Neural progenitor cell (in vitro differentiated cells): ENCODE measurements at places on chromosomes 2 and 18.

GRCh38 chr2:100745604-100746003, 74.3 kb upstream of the NPAS2 start:
- no peak for DNase-seq

DNA sequence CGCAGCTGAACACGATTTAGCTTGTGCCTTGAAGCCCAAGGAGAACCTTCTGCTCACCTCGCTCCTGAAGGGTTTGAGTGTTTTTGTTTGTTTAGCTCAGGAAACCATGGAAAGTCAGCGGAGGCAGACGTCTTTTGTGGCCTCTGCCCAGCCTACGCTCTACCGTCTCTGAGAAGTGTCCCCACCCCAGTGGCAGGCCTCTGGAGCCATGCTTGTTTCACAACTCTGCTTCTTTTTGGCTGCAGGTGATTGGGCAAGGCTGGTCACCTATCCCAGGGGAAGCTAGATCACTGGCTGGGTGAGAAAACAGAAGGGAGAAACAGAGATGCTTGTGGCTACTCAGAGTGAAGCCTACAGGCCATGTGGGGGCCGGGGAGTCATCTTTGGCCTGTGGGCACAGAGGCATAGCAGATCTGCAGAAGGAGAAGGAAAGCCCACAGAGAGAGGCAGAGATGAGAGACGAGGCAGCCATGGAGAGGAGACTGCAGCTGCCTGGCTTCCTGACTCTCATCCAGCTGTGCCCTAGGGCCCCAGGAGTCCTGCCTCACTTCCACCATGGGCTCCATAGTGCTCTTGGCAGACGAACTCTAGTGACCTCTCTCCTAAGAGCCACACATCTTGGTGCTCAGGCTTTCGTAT, 50.1 kb downstream of the CIB4 start:
- no peak for DNase-seq

DNA sequence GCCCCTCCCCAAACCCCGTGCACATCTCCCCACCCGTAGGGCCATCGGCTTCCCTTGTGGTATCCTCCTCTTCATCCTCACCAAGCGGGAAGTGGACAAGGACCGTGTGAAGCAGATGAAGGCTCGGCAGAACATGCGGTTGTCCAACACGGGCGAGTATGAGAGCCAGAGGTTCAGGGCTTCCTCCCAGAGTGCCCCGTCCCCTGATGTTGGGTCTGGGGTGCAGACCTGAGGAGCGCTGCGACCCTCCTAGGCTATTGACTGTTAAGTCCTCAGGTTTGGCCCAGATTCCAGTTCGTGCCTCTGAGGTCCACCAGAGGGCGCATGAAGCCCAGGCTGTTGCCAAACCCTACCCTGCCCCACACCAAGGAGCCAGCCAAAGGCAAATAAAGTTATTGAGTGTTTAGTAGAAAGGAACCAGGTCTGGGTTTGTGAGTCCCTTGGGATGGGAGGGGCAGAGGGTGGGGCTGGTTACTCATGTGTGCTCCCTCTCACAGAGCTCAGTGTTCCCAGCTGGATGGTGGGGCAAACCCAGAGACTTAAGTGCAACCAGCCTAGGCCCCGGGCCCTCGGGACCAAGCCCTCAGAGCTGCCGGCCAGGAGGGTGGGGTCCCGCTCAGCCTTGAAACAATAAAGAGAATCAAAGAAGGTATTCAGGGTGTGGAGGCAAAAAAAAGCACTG, 2.4 kb downstream of the PNKD start:
- peak; percentile 86 for DNase-seq

DNA sequence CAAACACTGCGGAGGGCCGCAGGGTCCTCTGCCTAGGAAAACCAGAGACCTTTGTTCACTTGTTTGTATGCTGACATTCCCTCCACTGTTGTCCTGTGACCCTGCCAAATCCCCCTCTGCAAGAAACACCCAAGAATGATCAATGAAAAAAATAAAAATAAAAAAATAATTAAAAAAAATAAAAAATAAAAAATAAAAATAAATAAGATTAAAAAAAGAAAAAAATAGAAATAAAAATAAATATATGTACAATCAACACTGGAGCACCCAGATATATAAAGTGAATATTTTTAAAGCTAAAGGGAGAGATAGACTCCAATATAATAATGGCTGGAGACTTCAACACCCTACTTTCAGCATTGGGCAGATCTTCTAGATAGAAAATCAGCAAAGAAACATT, 23.8 kb upstream of the EML6 start:
- DNase-seq, result no peak

DNA sequence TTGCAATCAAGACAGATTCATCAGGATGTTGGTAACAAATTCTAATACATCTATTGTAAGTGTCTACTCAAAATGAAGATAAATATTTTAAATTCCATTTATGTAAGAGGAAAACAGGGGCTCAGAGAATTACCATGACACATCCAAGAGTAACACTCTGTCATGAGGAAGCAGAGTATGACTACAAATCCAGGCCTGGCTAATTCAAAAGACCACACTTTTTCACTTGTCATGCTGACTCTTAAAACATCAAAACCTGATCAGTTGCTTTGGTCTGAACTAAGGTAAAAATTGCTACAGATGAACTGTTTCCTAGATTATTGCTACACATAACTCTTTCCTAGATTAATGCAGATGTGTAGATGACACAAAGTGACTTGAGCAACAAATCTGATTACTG, 880.6 kb downstream of the TSN start:
- DNase-seq, result no peak

DNA sequence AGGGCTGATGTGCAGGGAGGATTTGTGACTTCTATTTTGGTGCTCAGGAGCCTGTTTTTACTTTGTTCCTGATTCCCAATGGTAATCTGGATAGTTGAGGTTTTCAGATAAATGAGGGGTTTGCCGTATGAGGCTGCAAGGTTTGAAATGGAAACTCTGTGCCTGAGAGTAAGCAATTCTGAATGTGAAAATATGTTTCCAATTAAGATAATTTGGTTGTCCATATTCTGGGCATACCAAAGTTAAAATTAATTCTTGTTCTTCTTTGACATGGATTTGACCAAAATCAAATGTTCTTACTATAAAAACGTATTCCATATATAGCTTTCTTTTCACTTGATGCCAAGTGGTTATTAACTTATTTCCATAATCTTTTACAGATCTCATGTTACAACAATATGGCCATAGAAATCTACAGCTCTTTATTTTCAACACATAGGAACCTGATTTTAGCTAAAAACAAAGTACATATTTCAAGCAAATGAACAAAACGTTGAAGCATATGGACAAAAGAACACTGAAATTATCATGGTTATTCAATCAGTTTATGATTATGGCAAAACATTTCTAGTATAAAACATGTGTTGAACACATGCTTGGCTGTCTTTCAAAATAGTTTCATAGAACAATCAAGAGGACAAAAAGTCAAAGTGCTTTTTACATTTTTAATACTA, 63.4 kb upstream of the ARHGAP28 start:
- DNase-seq, result no peak

DNA sequence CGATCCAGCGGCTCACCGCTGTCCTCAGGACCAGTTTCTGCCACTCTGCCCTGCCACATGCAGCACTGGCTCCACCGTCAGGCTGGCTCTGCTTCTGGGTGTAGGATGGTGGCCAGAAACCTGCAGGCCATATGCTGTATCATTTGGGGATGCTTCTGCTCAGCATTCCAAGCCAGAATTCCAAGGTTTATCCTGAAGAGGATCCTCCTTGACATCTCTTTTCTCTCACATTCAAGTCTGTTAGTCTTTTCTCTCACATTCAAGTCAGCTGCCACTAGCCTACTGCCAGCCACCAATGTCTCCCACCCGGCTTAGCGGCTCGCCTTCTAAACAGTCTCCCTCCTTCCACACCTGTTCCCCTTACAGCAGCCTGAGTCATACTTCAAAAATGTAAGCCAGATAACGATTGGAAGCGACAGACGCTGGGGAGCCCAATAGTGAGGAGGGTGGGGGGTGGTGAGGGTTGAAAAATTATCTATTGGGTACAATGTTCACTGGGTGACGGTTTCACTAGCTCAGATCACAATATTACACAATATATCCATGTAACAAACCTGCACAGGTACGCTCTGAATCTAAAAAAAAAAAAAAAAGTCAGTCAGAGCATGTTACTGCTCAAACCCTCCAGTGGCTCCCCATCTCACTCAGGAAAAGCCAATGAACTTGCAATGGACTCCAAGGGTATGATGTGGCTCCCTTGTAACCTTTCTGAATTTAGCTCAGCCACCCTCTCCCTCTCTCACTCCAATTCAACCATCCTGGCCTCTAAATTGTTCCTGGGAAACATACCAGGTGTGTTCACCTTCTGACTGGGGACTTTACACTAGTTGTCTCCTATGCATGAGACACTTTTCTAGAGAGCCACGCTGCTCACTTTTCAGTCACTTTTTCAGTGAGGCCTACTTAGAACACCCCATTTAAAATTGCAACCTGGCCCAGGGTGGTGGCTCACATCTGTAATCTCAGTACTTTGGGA, 38.8 kb upstream of the SP3 start:
- no peak for DNase-seq

DNA sequence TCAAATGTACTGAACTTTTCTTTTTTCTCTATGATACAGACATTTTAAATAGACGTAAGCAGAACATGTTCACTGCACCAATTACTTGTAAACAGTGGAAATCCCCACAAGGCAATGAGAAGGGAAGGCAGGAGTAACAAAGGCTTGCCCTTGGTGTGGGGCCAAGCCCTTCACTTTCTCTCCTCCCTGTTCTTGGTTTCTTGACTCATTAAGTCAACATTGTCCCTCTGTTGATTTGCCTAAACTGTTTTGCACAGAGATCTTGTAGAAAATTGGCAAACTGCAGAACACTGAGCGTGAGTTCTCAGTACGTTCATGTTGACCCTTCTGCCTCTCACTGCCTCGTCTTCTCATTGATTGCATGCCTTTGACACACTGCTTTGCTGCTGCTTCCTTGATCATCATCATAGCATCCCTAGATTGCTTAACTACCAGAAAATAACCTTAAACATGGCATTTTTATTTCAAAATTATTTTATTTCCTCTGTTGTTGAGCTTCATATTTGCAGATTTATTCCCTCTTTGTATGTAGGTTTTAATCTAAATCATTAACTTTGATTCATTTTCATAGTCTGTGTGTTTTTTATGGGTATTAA, 257.7 kb downstream of the PTGR3 start:
- no peak for DNase-seq

DNA sequence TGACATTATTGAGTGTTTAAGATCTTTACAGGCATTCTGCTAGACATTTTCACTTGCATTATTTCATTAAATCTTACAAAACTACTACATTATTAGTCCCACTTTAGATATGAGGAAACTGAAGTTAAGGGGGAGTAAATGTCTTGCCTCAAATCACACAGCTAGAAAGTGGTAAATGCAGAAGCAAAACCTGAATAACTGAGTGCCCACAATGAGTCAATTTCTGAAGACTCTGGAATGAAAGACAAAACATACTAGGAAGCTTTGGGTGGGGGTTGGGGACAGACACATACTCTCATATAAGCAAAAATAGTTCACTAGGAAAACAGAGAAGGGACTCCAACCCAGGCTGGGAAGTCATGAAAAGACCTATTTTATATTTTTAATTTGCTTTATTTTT, 214.4 kb upstream of the LRATD1 start:
- no peak for DNase-seq

GRCh38 chr18:73979742-73980141, 167.9 kb downstream of the FBXO15 start:
- DNase-seq, result no peak

DNA sequence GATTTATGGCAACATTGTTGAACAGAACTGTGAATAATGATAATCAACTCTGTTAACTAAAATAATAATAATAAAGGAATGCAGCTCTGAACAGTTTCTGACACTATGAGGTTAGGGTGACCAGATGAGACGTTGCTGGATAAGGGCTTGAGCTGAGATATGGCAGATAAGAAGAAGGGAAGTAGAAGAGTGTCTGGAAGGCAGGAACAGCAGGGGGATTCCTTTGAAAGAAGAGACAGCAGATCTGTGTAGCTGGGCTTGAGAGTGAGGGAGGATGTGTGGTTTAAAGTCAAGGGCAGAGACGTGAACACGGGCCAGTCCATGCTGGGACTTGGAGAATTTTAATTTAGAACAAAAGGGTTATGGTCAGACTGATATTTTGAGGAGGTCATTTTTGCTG, 273.1 kb upstream of the SLC14A2 start:
- no peak for DNase-seq

DNA sequence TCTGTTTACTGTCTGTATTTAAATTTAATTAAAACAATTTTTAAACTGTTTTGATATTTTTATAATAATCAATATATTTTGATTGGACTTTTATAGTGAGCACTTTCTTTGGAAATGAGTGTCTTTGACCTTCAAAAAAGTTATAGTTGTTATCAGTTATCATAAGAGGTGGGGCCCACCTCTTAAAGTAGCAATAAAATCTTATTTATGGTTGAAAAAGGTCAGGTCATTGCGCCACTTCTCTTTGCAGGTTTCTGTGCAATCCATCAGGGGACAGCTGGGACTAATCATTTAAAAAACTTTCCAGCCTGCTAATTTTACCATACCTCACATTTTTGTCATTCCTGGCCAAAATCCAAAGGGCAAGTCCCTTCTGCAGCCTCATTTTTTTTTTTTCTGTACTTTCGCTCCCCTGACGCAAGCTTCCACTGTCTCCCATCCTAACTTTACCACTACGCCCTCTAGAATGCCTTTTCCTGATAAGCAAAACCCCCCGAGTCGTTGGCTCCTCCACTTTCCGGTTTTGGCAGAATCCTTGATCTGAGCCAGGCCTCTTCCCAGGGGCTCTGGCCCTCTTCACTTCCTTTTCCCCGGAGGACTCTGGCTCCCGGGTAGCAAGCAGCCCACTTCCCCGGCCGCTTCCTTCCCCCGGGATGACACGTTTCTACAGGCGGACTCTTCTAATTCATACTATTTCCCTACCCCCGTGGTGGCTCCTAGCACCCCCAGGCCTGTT, 1.1 kb upstream of the SEH1L start:
- peak; percentile 73 for DNase-seq

DNA sequence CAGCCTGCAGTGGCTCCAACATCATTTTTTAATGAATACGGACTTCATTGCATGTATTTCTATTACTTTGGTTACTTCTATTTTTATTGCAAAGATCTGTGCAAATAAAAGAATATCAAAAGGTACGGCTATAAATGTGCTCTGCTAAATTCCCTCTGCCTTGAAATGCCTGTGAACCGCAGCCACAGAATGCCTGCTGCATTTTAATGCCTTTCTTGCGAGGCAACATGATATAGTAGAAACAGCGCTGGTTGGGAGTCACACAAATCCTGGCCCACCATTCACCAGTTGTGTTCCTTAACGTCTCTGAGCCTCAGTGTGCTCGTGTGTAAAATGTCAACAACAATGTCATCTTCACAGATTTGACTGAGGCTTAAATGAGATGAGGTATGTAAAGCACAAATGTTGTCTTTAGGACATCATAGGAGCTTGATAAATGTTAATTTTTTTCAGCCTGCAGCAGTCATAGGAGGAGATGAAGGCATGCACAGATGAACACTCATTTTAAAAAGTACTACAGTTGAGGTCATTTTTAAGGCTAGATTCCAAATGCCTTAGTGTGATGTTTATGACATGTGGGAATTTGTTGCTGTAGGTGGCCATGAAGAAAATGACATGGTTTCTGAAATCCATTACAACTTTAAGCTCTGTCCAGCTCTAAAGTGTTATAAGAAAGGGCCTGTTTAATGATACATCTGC, 187.6 kb upstream of the NRP2 start:
- DNase-seq, result no peak
